ENCODE measurements at places on chromosomes 5 and 9. TPM values are rescaled to one million over a fixed set of nuclear protein-coding genes. Genes with fewer than 3 reads are reported as not detected.

The TNIP1 gene
- total RNA-seq = 132 TPM

The MYMK gene
- total RNA-seq = not detected

The FBXL7 gene
- not detected for total RNA-seq

The ENHO gene
- total RNA-seq = not detected

GRCh38 chr5:59065554-59065953 is 482.7 kb downstream of the RAB3C start:
- no peaks in the 10 kb centered on the region for H3K4me1 ChIP-seq
- no peak overlapping the region for H3K27ac ChIP-seq
- H3K4me3 ChIP-seq = no peak overlapping the region
- no peak for DNase-seq
- no peaks in the 10 kb centered on the region for H3K27me3 ChIP-seq

DNA sequence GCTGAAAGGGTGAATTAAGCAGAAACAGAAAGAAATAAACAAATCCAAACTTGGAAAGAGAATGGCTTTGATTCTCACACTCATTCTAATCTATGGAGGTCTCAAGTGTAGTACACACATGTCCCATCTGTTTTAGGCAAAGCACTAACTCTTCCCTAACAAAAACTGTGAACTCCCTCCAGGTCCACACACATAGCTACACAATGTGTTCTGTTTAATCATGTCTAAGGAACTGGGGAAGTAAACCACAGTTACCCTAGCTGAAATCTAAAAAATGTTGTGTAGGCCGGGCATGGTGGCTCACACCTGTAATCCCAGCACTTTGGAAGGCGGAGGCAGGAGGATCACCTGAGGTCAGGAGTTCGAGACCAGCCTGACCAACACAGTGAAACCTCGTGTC is 118.7 kb upstream of the FST start:
- H3K4me1 ChIP-seq = no peaks in the 10 kb centered on the region
- no peak overlapping the region for H3K27ac ChIP-seq
- no peak overlapping the region for H3K4me3 ChIP-seq
- H3K36me3 ChIP-seq = no peaks in the 10 kb centered on the region
- no peaks in the 10 kb centered on the region for H3K27me3 ChIP-seq

GRCh38 chr5:56522169-56522568 is 289.0 kb upstream of the ANKRD55 start:
- H3K27me3 ChIP-seq = no peaks in the 10 kb centered on the region
- H3K27ac ChIP-seq = no peak overlapping the region
- no peak for DNase-seq
- no peak overlapping the region for H3K4me3 ChIP-seq
- no peaks in the 10 kb centered on the region for H3K4me1 ChIP-seq

DNA sequence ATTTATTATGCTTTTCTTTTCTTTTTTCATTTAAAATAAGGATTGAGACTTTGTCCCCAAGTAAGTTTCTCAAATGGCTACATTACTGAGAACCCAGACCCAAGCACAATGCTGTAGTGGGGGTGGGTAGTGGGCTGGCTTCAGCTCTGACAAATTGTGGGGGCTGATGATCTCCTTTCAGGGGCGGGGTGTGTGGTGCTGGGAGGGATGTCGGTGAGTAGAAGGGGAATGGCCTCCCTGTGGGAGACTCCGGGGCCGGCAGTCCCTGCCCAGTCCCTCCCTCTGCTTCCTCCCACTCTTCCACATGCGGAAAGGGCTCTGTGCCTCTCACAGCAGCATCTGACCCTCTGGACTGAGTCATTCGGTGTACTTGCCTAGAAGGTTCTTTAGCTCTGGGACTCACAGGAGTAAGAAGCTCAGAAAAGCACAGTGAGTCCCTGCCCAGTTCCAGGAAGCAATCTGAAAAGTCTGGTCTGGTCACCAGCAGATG is 14.3 kb downstream of the CD180 start:
- DNase-seq = no peak
- peaks cover 42% of the 10 kb centered on the region for H3K36me3 ChIP-seq
- peak overlapping the region; percentile 85 for H3K27ac ChIP-seq
- H3K4me1 ChIP-seq = peaks cover 70% of the 10 kb centered on the region

GRCh38 chr9:108316066-108316465 is 539.7 kb downstream of the ACTL7B start:
- no peak for DNase-seq
- H3K36me3 ChIP-seq = no peaks in the 10 kb centered on the region
- H3K27me3 ChIP-seq = no peaks in the 10 kb centered on the region
- H3K4me1 ChIP-seq = no peaks in the 10 kb centered on the region
- H3K27ac ChIP-seq = no peak overlapping the region

GRCh38 chr5:160534125-160534524 is 112.5 kb downstream of the PTTG1 start:
- DNase-seq = no peak
- no peak overlapping the region for H3K27ac ChIP-seq
- no peaks in the 10 kb centered on the region for H3K4me1 ChIP-seq
- H3K36me3 ChIP-seq = no peaks in the 10 kb centered on the region
- H3K27me3 ChIP-seq = peaks cover 3% of the 10 kb centered on the region
- no peak overlapping the region for H3K4me3 ChIP-seq
